ENCODE measurements at places on chromosomes 4 and X.

DNA sequence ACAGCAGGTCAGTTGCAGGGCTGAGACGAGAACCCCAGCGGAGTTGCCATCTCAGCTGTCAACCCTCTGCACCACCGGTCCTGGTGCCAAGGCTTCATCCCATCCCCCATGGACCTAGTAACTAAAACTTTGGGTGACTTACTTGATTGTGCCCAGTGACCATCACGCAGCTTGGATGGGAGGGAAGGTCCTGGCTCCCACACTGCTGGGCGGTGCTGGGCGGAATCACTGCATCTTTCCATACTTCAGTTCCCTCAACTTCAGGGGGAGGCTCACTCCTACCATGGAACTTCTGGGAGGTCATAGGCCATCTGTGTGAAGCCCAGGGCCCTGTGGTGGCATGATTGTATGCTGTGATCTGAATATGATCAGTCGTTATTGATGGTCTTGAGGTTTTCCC, 26.2 kb upstream of the JAKMIP1 start:
- no peak for ATAC-seq

- ATAC-seq, result no peak
Measured at GRCh38 chr4:164648151-164648848, 105.6 kb upstream of the SMIM31 start.

GRCh38 chrX:24079411-24079810, 24.7 kb downstream of the EIF2S3 start:
- no peak for ATAC-seq

DNA sequence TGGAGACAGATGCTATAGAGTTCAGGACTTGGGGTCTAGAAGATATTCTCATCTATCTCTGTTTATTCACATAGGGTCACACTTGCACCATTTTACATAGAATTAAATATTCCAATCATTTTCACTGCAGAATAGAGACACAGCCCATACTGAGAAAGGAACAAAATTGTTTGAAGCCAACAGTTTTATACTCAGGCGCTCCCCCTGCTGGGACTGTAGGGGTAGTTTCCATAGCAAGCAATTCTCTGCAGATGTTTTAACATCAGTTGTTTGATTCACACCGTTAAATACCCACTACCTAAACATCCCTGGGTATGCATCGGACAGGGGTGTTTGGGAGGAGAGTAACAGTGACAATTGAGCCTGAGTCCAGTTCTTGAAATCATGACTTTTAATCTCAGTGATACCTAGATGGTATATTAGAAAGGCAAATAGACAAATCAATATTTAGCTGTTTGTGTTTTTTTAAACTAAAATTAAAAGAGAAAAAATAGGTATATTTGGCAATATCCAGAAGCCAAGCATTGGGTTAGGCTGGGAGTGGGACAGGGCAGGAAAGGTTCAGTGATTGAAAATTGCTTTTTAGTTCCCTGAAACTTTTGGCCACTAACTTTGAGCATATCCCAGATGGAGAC, 33.8 kb downstream of the LONRF3 start:
- ATAC-seq, result no peak

- ATAC-seq, result no peak
Measured at GRCh38 chr4:174815282-174815681, 13.8 kb downstream of the GLRA3 start.

GRCh38 chr4:162056990-162057389, 106.8 kb downstream of the FSTL5 start:
- ATAC-seq, result no peak

- ATAC-seq, result no peak
Measured at GRCh38 chr4:57445686-57446085, 335.5 kb upstream of the IGFBP7 start.

DNA sequence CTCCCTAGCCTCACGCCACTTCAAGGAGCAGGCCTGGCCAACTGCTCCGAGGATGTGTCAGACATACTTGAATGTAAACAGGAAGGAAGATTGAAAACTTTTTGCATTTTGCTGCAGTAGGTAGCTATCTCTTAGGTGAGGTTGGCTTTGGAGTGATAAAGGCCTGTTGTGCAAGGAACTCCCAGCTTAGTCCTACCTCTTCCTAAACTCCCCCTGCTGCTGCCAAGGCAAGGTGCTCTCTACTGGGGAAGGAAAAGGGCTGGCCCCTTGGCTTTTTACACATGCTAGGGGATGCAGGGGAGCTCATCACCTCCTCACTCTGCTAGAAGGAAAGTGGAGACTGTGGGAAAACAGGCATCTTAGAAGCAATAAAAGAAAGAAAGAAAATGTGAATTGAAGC, 10.7 kb upstream of the BRS3 start:
- ATAC-seq, result no peak

DNA sequence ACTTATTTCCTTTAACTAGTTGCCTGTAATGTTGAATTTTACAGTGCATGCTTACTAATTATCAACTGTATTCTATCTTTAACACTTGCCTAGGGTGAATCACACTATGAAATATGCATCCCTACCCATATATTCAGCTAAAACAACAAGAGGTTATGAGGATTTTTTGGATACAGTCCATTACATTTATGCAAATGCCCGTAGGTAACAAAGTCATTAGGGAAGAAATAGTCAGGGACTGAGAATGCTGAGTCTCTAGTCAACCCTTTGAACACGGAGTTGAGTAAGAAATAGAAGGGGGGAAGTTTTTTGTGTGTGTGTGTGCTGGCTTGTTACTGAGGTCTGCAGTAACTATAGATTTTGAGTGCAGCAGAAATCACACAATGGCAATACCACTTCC, 26.1 kb upstream of the CBLL2 start:
- no peak for ATAC-seq

Data from gastroesophageal sphincter (tissue), 4 donors.